ENCODE measurements at places on chromosomes 3 and 15.

DNA sequence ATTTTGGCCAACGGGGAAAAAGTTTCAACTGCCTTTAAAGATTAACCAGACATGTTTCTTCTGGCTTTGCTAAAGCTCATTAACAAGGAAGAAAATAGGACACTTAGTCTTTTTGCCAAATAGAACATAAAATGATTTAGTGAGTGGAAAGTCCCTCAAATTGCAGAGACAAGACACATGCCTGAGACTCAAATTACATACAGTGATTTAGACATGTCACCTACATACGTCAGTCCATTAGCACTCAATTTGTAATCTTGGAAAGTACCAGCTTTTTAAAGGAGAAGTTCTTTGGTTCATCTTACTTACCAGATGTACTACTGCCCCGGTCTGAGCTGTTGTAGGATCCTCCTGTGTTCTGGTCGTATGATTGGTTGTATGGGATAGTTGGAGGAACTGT is 1134.2 kb downstream of the ROBO1 start:
- DNase-seq = no peak

DNA sequence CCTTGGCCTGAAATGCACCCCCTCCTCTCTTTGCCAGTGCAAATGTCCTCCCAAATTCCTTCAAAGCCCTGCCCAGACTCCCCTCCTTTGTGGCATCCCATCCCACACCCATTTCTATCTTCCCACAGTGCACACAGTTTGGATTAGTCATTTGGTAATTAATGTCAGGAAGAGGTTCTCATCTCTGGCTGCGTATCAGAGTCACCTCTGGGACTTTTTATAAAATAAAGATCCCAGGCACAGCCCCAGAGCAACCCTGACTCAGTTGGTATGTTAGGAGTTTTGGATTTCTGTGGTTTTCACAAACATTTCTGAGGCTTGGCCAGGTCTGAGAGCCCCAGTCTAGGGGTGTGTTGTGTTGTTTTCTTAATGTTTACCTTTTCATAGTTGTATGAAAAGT is 41.6 kb downstream of the C3orf20 start:
- DNase-seq = no peak

GRCh38 chr3:89372456-89372855 is 265.0 kb downstream of the EPHA3 start:
- no peak for DNase-seq

DNA sequence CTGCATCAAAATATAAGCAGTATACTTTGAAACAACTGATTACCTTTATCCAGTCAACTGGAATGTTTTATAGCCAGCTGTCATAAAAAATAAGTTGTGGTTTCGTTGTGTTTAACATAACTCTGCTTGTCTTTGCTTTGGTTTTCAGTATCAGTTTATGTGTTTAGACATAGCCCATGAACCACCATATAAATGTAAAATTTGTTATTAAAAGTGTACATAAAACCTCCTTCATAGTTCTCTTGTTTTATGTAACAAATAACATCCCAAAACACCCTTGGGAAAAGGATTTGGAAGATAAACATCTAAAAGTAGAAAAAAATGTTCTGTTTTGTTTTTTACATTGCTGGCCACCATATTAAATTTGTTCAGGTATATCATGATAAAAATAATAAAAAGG is 347.0 kb upstream of the PROK2 start:
- no peak for DNase-seq

DNA sequence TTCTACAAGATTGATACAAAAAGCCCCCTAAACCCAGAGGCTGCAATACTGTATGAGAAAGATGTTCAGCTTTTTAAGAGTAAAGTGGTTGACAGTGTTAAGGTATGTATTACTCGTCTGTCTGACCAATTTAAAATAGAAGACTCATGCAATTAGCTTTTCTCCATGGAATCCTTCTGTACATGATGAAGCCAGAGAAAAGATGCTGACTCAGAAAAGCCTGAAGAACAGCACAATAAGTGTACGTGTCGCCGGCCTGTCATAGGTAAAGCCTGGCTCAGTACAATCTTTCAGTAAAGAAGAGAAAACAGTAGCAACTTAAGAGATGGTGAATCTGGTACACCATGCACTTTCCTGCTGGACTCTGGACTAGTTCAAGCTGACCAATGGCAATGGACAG is 16.4 kb downstream of the NEK4 start:
- no peak for DNase-seq

DNA sequence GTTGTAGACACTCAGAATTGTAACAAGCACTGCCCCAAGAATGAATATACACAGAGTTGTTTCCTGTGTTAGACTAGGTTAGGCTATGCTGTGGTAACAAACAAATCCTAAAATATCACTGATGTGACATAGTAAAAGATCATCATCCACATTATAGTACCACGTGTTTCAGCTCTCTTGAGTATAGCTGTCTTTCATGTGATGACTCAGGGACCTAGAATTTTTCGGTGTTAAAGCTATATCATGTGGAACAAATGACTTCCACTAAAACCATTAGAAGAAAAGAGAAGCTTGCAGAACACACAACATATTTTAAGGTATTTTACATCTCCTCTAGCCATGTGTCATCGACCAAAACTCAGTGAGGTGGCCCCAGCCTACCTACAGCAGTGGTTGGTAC is 307.9 kb upstream of the RBMS3 start:
- DNase-seq = no peak

DNA sequence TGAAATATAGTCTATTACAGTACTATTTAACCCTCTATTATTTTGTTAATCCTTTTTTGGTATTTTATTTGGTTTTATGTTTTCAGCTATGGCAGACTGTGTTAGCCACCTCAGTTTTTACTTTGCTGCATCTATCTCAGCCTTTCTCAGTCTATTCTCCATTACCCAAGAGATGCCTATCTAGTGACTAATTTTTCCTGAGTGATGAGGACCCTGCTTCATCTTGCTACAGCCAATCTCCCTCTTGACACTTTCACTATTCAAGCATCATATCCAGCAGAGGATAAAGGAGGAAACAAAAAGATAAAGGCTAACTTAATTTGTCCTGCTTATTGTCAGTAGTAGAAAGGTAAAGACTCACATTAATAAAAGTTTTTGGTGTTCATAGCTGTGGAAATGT is 141.8 kb upstream of the NECTIN3 start:
- DNase-seq = no peak

- no peak for DNase-seq
Measured at GRCh38 chr15:97597801-97598200, 362.7 kb upstream of the ARRDC4 start.

- DNase-seq = no peak
Measured at GRCh38 chr3:132404276-132404675, 13.0 kb upstream of the DNAJC13 start.

GRCh38 chr3:171700653-171701052 is 109.6 kb downstream of the PLD1 start:
- no peak for DNase-seq

DNA sequence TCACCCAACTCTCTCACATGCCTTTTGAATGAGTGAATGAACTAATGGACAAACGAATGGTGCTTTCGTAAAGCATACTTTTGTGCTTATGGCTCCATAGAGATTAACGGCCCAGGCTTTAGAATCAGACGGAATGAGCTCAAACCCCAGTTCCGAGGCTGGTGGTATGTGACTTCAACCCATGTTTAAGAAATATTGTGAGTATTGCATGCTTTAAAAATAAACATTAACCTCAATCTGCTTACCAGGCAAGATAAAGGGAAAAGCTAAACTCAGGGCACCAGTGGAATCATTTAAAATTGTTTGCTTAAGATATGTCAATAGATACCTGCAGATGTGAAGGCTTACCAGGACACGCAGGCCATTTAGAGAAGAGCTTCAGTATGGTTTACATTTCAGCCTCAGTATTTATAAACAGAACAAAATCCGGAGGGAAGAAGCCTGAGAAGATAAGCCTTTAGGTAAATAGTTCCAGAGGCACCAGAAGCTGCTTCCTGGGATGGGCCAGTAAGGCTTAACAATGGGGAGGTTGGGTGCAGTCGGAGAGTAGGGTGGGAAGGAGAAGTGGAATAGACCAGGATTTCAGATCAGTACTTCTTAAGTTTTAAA is 186.4 kb downstream of the ADAMTS9 start:
- DNase-seq = no peak

- DNase-seq = no peak
Measured at GRCh38 chr15:48887144-48887543, 9.2 kb downstream of the EID1 start.

- DNase-seq = no peak
Measured at GRCh38 chr15:29242456-29243242, 27.0 kb downstream of the NSMCE3 start.

GRCh38 chr3:80688814-80689213 is 921.0 kb upstream of the ROBO1 start:
- no peak for DNase-seq

- DNase-seq = no peak
Measured at GRCh38 chr3:28198974-28199373, 42.4 kb upstream of the CMC1 start.

DNA sequence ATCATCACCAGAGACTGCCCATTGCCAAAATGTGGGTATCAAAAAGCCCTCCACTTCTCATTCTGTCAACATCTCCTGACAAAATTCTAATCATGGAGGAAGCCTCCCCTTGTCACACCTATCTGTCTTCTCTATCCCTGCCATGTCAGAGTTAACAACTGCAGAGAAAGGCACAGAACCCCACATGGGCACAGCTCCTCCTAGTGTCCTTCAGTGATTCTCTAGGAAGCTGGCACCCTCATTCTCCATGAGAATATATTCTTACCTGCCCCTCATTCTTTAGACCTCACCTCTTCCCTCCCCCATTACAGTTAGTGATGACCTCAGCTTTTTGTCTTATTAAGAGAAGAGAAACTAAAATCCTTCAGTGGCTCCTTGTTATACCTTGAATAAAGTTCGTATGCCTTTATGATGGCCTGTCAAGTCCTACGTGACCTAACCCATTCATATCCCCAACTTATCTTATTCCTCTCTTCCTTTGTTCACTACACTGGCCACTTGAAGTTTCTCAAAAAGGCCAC is 44.6 kb downstream of the NME9 start:
- DNase-seq = no peak

GRCh38 chr15:34776606-34777105 is 18.7 kb downstream of the ACTC1 start:
- no peak for DNase-seq

- no peak for DNase-seq
Measured at GRCh38 chr3:193974671-193975535, 161.0 kb upstream of the HES1 start.

DNA sequence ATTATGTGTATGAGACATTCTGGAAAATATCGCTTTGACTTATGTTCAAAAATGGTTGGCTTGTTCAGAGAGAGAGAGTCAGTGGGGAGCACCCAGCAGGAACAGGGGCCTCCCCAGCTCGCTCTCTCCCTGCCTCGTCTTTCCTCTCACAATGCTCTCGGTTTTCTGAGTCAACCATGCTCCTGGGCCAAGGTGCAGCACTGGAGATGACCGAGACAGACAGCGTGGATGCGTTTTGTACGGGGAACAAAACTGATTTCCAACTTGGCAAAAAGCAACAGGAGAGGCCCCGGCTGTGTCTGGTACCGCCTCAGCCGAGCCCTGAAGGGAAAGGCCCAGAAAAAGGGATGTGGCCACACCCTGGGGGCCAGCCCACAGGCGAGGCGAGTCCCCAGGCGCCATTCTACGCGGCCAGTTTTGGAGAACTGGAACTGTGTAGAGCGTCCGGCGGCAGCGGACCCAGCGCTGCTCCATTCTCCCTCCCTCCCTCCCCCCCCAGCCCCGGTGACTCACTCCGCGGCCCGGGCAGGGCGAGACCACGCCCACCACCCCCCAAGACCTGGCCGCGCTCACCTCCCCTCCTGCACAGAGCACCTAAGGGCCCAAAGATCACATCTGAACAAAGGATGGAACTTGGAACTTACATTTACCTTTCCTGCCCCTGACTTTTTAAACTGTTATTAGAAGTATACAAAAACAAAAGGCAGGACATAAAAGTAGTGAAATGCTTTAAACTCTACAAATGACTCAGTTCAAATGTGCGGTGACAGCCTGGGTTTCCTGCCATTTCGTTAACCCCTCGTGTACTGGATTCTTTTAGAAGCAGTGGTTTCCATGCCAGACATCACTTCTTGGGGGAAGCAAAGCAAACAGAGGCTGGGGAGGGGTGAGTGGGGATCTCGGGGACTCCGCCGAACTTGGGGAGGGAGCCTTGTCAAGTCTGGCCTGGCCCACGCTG is 12.7 kb downstream of the ATP10A start:
- no peak for DNase-seq

- DNase-seq = no peak
Measured at GRCh38 chr3:142174559-142174958, 25.2 kb upstream of the TFDP2 start.

GRCh38 chr3:188468196-188468595 is 314.2 kb downstream of the LPP start:
- DNase-seq = no peak

- DNase-seq = no peak
Measured at GRCh38 chr3:179297971-179298725, 24.7 kb upstream of the ZNF639 start.

GRCh38 chr3:108100906-108101660 is 10.3 kb upstream of the CD47 start:
- no peak for DNase-seq
